ENCODE measurements at places on chromosomes 2 and 18.

DNA sequence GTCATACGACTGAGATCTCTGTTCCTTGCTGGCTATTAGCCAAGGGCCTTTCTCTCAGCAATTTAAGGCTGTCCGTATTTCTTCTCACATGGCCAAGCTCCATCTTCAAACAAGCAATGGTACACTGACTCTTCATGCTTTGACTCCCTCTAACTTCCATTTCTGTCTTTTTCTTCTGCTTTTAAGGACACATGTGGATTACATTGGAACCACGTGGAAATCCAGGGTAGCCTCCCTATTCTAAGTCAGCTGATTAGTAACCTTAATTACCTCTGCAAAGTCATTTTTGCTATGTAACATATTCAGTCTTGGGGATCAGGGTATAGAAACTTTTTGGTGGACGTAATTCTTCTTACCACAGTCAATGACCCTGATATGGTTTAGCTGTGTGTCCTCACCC, 41.5 kb upstream of the ZNF396 start:
- no peak for DNase-seq

GRCh38 chr2:190696792-190697398, 48.0 kb downstream of the NAB1 start:
- no peak for DNase-seq

DNA sequence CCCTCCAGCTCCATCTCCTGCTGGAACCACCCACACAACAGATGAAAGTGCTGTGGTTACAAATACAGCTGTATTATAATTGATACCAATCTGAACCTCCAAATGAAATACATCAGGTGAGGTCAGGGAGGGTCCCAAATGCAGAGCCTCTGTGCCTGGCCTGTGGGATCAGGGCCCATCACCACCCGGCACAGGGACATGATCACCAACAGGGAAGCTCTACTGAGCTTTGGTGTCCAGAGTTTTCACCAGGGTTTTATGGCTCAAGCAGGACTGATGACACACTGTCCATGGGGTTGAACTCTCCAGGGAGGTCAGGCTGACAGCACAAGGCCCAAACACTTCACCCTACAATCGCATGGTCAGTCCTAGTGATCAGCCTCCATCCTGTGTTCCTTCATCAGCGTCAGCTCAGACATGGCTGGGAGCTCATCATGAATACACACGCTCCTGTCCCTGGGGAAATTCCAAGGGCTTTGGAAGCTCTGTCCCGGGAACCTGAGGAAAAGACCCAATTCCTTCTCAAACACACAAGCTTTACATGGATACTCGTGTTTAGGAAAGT, 3.9 kb upstream of the PXDN start:
- DNase-seq = no peak

GRCh38 chr18:65221736-65222135, 529.1 kb upstream of the CDH7 start:
- DNase-seq = no peak

- no peak for DNase-seq
Measured at GRCh38 chr2:146785101-146785500, 1059.7 kb upstream of the ACVR2A start.

DNA sequence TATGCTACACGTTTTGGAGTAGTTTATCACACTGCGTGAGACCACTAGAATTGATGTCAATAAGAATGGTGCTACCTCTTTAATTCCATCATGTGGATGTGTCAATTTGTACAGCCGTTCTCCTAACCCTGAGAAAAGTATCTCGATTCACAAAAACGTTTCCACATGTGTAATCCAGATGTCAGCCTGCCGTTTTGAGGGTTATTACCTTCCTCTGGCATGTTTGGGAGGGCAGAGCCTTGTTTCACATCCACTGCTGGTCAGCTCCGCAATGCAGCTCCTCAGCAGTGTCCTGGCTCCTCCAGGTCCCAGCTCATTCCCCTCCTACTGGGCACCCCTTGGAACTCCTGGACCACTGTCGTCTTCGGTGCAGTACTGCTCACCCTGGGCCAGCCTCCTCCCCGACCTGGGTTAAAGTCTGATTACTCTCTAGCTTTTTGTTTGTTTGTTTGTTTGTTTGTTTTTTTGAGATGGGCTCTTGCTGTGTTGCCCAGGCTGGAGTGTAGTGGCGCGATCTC, 34.6 kb downstream of the COPS7B start:
- no peak for DNase-seq

Measured in stimulated activated CD4-positive, alpha-beta T cell treated with anti-CD3 and anti-CD28 coated beads, Interleukin-1b, Interleukin-23, amount 100 ng/mL, for 1 hour (primary cell).